ENCODE measurements at places on chromosomes 1 and 21.
A peak's percentile ranks its signal among the peaks of the same experiment; 100 is the strongest.

GRCh38 chr1:230277201-230278025, 148.7 kb downstream of the PGBD5 start:
- DNase-seq: no peak

DNA sequence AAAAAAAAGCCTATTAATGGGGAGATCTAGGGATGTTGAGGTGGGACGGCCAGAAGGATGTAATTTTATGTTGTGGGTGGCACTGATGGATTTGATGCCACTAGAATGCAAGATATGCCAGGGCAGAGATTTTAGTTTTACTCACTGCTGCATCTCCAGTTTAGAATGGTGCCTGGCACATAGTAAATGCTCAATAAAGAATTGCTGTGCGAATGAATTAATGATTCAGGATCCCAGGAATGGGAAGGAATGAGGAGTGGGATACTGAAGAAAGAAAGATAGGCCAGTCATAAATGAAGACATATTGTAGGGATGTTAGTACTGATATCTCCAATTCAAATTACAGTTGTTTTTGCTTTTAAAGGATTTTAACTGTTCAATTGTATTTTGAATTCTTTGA, 72.6 kb downstream of the CAMTA1 start:
- no peak for DNase-seq

DNA sequence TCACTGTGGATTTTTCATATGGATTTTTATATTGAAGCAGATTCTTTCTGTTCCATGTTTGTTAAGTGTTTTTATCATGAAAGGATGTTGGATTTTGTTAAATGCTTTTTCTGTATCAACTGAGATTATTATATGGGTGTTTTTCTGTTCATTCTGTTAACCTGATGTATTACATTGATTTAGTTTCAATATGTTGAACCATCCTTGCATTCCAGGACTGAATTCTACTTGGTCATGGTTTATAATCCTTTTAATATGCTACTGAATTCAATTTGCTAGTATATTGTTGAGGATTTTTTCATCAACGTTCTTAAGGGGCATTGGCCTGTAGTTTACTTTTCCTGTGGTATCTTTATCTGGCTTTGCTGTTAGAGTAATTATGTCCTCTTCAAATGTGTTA, 55.8 kb downstream of the CCDC30 start:
- no peak for DNase-seq

DNA sequence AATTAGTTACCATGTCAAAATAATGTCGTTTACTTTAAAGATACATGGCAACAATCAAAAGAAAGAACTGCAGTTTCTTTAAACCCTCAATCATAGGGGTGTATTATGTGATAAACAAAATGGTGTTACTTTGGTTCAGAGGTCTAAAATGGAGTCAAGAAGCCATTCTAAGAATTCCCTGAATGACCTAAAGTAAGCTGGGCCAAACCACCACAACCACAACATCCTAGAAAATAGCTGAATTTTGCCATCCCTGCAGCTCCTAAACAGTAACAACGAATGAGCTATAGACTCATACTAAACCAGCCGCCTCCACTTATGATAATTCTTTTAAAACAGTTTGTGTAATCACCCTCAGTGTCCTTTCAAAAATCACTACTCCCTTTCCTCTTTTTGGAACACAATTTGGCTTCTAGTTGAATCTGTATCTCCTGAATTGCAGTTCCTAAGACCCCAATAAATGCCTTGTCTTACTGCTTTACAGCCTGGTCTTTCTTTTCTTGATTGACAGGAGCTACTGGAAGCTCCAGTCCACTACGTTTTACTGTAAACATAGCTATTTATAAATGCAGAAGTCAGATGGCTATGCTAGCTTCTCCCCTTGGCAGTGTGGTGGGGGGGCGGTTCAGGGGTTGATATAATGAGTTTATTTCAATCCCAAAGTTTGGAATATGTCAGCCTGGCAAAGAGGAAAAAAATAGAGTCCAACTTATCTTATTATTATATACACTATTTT, 84.3 kb downstream of the PLPPR4 start:
- DNase-seq: no peak

- no peak for DNase-seq
These were observed 22.4 kb upstream of the HMGB4 start for GRCh38 chr1:33841494-33841893.

GRCh38 chr1:36109041-36109679, 15.9 kb downstream of the COL8A2 start:
- DNase-seq: peak; percentile 78

DNA sequence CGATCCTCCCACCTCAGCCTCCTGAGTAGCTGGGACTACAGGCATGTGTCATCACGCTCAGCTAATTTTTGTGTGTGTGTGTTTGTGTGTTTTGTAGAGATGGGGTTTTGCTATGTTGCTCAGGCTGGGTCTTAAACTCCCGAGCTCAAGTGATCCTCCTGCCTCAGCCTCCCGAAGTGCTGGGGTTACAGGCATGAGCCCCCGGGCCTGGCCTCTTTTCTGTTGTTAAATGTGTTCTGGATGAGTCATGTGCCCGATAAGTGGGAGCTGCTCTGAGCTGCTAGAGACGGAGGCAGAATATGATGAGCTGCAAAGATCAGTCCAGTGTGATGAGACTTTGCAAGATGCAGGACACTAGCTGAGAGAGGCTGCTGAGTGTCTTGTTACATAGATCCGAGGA, 75.5 kb downstream of the VPS13D start:
- DNase-seq: no peak

GRCh38 chr1:88509379-88509778, 174.7 kb upstream of the PKN2 start:
- peak; percentile 31 for DNase-seq

- DNase-seq: no peak
These were observed 182.1 kb downstream of the MRPL39 start for GRCh38 chr21:25425156-25425555.

- DNase-seq: peak; percentile 85
These were observed 89.5 kb upstream of the GNG4 start for GRCh38 chr1:235739124-235739523.

GRCh38 chr1:245915841-245916240, 591.2 kb downstream of the SMYD3 start:
- DNase-seq: no peak

GRCh38 chr1:101996825-101997465, at the start of gene OLFM3:
Gene OLFM3, minus strand, starts transcription at chr1:101996926.
- DNase-seq: no peak

DNA sequence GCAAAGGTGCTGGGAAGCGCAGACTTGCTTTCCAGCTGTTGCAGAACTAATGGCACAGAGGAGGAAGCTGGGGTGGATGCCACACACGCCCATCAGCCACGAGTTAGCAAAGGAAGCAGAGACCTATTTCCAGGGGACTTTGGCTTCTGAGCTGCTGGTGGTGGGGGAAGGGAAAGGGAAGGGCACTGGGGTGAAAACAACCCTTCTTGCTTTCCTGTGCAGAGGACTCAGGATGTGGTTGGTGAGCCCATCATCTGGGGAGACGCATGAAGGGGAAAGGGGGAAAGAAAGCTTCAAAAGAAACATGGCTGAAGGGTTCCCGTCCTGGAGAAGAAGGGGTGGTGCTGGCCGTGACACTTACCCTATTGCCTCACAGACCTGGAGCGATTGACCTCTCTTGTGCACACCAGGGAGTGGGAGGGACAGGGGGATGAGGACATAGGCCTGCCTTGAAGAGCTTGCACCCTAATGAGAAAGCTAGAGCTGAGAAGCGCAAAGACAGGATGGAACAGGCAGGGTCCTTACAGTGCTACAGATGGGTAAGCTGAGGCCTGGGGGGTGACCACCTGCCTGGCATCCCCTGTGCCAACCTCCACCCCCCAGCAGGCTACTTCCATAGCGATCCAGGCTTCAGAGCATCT, 140.8 kb upstream of the RAB4A start:
- DNase-seq: no peak

- DNase-seq: no peak
These were observed 704.8 kb upstream of the RGS18 start for GRCh38 chr1:191453487-191453886.

GRCh38 chr1:117058810-117059209, 1.3 kb upstream of the TTF2 start:
- no peak for DNase-seq

GRCh38 chr1:3119725-3120124, 50.7 kb downstream of the PRDM16 start:
- DNase-seq: no peak

DNA sequence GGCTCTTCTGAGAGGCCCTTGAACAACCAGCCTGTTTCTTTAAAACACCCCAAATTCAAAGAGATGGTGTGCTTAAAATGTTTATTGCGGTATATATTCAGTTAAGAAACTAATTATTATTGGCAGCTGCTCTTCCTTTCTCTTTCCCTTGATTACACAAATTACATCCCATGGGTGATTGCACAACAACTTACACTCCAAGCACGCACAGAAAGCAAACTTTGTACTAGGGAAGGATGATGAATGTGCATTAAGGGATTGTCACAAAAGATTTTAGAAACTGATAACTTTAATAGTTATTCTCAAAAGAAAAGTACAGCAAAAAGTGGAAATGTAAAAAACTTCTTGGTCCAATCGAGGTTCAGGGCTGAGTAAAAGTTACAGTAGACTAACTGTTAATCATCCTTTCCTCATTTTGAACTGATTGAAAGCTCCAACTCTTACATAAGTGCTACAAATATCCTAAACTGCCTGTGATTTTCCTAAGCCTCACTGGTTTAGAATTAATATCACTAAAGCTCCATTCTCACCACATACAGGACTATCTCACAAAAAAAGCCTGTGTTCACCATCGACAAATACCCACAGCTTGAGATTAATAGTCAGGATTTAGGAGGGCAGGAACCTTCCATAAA, 153.4 kb downstream of the TTLL7 start:
- no peak for DNase-seq

GRCh38 chr1:58922302-58923089, 138.6 kb upstream of the JUN start:
- peak; percentile 44 for DNase-seq

Measured in IMR-90 (cell line).